Bone marrow (tissue), 2 donors: ENCODE measurements at places on chromosomes 4 and X.

DNA sequence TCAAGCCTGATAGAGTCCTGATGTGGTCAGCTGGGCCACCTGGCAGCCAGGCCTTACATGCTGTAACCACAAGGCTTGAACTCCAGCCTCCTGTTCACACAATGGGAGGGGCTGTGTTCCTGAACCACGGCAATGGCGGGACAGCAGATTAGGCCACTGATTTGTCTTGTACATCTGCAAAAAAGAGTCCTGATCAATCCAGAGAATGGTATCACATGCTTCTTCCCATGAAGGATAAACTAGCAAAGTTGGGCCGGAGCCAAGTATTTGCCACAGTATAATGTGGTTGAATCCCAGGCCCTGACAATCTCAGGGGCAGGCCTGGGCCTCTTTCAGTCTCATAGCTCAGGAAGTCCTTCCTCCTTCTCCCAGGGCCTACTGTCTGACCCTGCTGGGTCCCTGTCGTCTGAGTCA lies 2182.5 kb upstream of the AGA start:
- DNase-seq, result no peak

GRCh38 chr4:127000110-127000509 lies 632.6 kb upstream of the INTU start:
- DNase-seq, result no peak

- DNase-seq, result no peak
Measured at GRCh38 chr4:138266948-138267347, 24.8 kb upstream of the SLC7A11 start.

GRCh38 chrX:56817179-56817578 lies 88.1 kb downstream of the NBDY start:
- no peak for DNase-seq

- DNase-seq, result no peak
Measured at GRCh38 chr4:14679906-14680305, 322.4 kb upstream of the CPEB2 start.

DNA sequence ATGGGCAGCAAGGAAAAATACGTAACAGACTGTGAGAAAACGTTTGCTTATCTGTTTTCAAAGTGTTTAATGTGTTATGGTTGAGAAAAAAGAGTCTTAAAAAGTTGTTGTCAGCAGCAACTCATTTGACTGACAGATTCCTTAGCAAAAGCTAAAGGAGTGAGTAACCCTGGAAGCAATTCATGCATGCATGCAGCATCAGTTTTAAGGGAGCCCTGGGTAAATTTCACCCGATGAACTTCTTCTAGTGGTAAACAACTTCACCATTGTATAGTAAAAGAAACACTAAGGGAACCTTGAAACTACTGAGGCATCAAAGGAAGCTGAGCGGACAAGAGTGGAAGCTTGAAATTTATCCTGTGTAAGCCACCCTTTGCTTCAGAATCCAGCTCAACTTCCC lies 583.2 kb upstream of the INTU start:
- no peak for DNase-seq

- DNase-seq, result no peak
Measured at GRCh38 chr4:145280541-145280940, 100.2 kb upstream of the OTUD4 start.

GRCh38 chr4:54898656-54899340 lies 226.6 kb downstream of the KDR start:
- DNase-seq, result no peak

GRCh38 chr4:34108391-34108790 lies 2135.9 kb downstream of the ARAP2 start:
- no peak for DNase-seq

- DNase-seq, result no peak
Measured at GRCh38 chrX:101040197-101040596, 11.7 kb downstream of the TRMT2B start.

- no peak for DNase-seq
Measured at GRCh38 chrX:132118358-132118757, 9.5 kb downstream of the FRMD7 start.
